ENCODE measurements at places on chromosomes 2 and 18.

GRCh38 chr18:43533371-43533770, 256.1 kb upstream of the SYT4 start:
- DNase-seq: no peak

DNA sequence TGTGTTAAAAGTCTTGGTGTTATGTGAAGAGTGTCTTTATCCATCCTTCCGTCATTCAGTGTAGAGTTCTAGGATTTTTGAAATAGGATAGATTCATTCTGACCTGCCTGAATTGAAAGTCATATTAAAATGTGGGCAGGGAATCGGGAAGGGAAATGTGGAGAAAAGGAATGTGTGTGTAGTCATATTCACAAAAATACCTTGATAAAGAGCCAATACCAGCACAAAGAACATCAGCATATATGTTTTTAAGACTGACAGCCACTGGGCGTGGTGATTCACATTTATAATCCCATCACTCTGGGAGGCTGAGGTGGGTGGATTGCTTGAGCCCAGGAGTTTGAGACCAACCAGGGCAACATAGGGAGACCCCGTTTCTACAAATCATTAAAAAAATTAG, 188.1 kb downstream of the CAMKMT start:
- DNase-seq: no peak

GRCh38 chr2:237324837-237325236, 89.1 kb downstream of the COL6A3 start:
- no peak for DNase-seq

DNA sequence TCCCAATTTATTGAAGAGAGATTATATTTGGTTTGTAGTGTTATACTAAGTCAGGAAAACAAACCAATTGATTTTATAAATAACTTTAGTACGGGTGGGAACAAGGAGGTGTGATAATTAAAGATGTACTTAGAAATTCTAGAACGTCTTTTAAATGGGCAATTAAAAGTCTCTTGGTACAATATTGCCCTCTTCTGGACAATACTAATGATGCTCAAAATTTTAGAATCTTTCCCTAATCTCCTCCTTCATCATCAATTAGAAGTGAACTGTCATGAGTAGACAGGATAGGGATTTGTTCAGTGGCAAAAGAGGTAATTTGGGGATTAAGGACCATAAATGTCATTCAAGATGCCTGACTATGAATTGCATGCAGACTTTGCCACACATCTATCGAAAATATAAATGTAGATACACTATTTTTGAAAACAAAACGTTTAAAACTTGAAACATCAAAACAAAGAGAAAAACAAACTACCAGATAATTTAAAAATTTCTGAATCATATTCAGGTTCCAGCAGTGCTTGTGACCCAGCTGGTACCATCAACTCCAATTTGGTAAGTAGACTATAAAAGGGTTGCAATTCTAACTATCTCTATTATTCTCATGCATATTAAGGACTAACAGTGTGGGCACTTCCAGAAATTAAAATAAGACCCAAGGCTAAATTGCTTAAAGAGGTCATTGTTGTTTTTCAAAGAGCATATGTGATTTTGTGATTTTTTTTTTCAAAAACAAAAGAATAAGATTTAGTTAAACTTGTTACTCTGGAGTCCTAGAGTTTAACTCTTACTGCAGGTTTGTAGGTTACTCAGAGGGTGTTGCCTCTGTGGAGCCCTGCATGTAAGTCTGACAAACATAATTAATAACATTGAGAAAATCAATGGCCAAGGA, 123.5 kb downstream of the LAMA3 start:
- DNase-seq: peak; percentile 16

- DNase-seq: no peak
Observed at GRCh38 chr2:85179541-85179940, 46.3 kb downstream of the TCF7L1 start.

GRCh38 chr2:143429932-143430679, 300.9 kb downstream of the ARHGAP15 start:
- DNase-seq: no peak

GRCh38 chr2:29317077-29317517, 201.9 kb downstream of the CLIP4 start:
- no peak for DNase-seq

DNA sequence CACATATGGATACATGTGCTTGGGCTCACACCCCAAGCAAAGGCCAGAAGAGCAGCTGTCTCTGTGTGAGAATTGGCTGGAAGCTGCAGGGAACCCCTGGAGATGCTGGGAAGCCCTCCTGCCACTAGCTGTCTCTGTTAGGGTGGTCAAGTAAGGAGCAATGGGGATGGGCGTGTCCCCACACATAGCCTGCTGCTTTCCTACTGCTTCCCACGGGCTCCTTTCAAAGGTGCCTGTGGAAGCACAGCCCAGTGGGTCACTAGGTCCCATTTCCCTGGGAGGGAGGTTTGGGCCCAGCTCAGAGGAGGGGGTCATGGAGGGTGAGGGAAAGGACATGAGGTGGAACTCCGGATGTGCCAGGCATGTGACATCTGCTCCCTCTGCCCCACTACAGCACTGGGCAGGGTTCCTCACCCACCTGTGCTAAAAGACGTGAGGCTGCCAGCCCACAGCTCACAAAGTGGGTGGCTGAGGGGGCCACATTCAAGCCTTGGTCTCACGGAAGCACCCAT, 24.4 kb upstream of the MAL start:
- DNase-seq: no peak

All from KG1 (cell line).